ENCODE measurements at places on chromosomes 1 and 21.

DNA sequence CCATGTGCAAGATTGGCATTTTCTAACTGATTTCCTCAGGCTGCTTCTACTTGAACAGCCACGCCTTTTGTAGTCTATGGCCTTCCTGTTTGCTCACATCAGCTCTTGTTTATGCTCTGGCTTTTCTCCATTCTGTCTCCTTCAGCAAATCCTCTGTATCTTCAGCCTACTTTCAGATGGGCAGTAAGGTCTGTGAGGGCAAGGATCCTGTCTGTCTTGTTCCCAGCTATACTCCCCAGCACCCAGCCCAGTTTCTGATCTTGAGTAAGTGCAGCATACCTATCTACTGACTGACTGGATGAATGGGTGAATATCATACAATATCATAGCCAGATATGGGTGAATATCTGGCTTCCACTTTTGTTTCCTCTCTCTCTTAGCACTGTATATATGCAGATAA is 438.1 kb downstream of the LMO4 start:
- no peak for DNase-seq

GRCh38 chr1:147389532-147390184 is 147.2 kb downstream of the CHD1L start:
- DNase-seq = peak; percentile 41

- DNase-seq = no peak
These were observed 168.7 kb upstream of the FMN2 start for GRCh38 chr1:239922778-239923522.

DNA sequence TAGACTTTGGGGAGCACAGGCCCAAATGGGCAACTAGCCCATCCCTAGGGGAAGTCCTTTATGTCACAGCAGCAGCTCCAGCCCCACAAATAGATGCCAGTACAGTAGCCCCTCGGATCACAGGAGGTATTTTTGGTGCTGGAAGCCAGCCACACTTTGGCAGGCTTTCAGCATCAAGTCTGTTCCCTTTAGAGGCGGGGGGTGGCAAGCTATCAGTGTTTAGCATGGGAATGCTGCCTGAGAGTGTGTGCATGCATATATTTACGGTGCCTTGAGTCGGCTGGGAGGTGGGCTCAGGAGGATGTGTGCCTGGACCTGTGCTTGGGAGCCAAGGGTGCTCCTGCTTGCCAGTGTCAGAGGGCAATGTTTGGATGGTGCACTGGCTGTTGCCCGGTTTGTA is 3.5 kb upstream of the PLXNA2 start:
- no peak for DNase-seq

GRCh38 chr1:173866413-173867115 is 1.2 kb downstream of the GAS5 start:
- no peak for DNase-seq

- no peak for DNase-seq
These were observed 375.5 kb downstream of the PCP4 start for GRCh38 chr21:40242586-40243265.

DNA sequence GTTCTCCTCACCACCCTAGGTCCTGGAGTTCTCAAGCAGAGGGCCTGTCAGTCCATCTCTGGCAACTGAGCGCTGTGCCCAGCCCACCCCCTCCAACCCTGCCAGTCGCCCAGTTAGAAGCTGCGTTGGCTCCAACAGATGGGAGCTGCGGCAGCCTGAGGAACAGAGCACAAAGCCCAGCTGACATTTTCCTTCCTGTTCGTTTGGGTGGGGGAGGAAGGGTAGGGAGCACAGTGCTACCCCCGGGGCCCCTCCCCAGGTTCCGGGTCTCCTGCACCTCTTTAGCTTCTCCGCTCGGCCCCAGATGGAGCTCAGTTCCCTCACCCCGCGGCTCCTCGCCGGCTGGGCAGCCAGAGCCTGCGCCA is 1.4 kb downstream of the LRRN2 start:
- no peak for DNase-seq

- DNase-seq = no peak
These were observed 923 bp upstream of the SHC1 start for GRCh38 chr1:154971341-154971998.

GRCh38 chr1:225879521-225880221 is 2.5 kb downstream of the TMEM63A start:
- DNase-seq = no peak

DNA sequence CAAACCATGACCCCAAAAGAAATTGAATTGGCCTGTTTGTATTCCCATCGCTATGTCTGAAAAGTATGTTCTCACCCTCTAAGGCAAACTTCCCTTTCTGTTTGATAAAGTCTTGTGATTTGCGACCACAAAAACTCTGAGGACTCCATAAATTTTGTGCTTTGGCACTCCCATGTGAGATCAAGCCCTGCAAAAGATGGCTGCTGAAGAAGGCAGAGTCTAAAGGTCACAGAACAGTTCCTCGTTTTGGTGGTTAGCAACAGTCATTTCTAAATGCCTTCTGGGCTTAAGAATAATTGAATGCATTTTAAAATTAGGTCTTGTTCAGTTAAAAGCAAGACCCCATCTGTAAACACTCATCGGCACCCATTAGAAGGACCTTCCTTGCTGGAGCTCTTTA is 441.6 kb downstream of the OMA1 start:
- DNase-seq = no peak

All from NCI-H2081 (cell line).